ENCODE measurements at places on chromosomes 13 and 19.

DNA sequence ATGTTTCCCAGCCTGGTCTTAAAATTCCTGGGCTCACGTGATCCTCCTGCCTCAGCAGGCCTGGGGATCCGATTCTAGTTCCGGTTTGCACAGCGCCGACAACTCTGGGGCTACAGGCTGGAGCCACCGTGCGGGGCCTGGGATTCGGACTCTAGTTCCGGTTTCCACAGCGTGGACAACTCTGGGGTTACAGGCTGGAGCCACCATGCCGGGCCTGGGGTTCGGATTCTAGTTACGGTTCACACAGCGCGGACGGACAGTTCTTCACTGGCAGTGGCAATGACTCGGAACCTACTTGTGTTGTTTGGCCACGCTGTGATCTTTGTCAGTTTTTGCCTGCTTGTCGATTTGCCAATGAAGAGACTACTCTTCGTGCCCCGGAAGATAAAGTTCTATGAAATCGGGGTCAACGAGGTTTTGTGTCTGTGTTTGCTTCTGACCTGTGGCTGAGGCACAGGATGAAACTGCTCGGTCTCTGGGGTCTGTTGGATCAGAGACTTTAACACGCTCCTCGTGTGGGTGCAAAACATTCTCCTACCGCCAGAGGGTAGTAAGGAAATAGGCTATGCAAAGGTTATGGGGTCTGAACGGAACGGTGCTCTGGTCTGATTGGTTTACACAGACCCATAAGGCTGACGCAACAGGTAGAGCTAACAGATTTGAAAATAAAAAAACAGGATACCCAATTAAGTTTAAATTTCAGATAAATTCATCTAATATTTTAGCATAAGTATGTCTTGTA lies 12.1 kb upstream of the ZSCAN1 start:
- H3K4me1 ChIP-seq = no peaks in the 10 kb centered on the region
- no peak overlapping the region for H3K4me3 ChIP-seq
- no peaks in the 10 kb centered on the region for H3K27me3 ChIP-seq
- DNase-seq = peak; percentile 18
- no peak overlapping the region for H3K27ac ChIP-seq

DNA sequence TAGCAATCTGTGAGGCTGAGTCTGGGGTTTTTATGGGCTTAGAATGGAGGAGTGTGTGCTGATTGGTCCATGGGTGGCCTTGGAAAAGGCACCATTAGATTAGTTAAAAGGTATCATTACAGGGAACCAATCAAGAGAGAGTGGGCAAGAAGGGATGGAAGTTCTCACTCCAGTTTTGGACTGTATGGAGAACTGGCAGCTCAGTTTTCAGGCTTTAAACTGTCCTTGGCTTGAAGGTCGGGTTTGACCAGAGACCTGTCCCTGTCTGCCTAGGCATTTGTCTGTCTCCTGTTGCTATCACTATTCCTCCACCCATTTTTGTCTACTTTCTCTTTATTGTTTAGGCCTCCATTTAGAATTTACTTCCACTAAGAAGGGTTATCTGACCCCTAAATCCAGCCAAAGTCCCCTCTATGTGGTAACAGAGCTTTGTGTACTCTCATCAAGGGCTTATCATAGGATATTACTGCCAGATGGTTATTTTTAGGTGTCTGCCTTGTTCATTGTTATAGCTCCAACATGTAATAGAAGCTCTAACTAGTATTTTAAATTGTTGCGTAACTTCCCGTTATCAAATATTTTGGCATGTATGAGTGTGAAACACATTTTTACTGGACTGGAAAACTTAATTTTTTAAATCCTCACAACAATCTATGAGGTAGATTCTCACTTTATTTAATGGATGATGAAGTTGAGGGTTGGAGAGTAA lies 133.3 kb upstream of the SLC10A2 start:
- H3K27me3 ChIP-seq = no peaks in the 10 kb centered on the region
- H3K27ac ChIP-seq = no peak overlapping the region
- DNase-seq = no peak
- H3K4me3 ChIP-seq = no peak overlapping the region
- H3K4me1 ChIP-seq = no peaks in the 10 kb centered on the region

- DNase-seq = peak; percentile 94
- H3K4me3 ChIP-seq = peak within 1 kb of the TSS; percentile 86
- H3K27me3 ChIP-seq = no peaks in the 10 kb centered on the region
Measured at GRCh38 chr13:74134221-74134776, at the start of gene KLF12. KLF12 (minus strand) TSS chr13:74134404.

GRCh38 chr13:52811841-52812240 lies 36.6 kb downstream of the PCDH8 start:
- no peak for DNase-seq
- no peak overlapping the region for H3K27ac ChIP-seq
- no peaks in the 10 kb centered on the region for H3K4me1 ChIP-seq
- H3K36me3 ChIP-seq = no peaks in the 10 kb centered on the region
- H3K27me3 ChIP-seq = no peaks in the 10 kb centered on the region

DNA sequence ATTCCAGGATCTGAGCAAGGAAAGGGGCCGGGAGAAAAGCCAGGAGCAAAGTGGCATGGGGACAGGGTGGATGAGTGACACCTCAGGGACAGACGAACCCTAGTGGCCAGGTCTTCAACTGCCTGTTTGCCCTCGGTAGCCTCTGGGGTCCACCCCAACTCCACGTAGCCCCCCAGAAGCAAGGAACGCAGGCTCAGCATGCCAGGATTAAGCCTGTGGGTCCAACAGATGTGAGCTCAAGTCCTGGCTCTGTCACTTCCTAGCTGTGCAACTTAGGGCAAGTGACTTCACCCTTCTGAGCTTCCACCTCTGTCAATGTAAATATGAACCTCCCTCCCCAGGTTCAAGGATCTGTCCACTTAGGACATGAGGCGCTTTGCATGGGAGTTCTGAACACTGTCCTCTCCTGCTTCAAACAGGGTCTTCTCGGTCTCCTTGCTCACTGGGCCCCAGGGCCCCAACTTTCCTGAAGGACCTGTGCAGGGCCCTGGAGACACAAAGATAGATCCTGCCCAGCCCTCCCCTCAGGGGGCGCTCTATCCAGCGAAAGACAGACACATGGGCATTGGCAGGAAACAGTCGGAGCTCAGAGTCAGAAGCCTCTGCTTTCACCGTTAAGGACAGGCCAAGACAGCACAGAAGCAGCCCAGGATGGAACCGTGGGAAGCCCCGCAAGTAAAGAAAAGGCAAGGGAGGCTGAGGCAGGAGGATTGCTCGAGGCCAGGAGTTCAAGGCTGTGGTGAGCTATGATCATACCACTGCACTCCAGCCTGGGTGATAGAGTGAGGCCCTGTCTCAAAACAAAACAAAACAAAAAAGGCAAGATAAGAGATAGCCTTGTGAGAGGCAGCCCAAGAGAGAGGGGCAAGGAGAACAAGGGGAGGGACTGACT lies 13.2 kb downstream of the SYDE1 start:
- peaks cover 12% of the 10 kb centered on the region for H3K4me1 ChIP-seq
- no peak overlapping the region for H3K4me3 ChIP-seq
- H3K27me3 ChIP-seq = no peaks in the 10 kb centered on the region
- DNase-seq = no peak
- peaks cover 26% of the 10 kb centered on the region for H3K36me3 ChIP-seq

- DNase-seq = no peak
- no peak overlapping the region for H3K4me3 ChIP-seq
- H3K27me3 ChIP-seq = no peaks in the 10 kb centered on the region
- no peaks in the 10 kb centered on the region for H3K4me1 ChIP-seq
Measured at GRCh38 chr19:21617740-21618339, 112.4 kb downstream of the ZNF429 start.

- no peaks in the 10 kb centered on the region for H3K27me3 ChIP-seq
- DNase-seq = no peak
- no peaks in the 10 kb centered on the region for H3K4me1 ChIP-seq
Measured at GRCh38 chr19:49241769-49242168, 83.2 kb downstream of the SLC6A16 start.

DNA sequence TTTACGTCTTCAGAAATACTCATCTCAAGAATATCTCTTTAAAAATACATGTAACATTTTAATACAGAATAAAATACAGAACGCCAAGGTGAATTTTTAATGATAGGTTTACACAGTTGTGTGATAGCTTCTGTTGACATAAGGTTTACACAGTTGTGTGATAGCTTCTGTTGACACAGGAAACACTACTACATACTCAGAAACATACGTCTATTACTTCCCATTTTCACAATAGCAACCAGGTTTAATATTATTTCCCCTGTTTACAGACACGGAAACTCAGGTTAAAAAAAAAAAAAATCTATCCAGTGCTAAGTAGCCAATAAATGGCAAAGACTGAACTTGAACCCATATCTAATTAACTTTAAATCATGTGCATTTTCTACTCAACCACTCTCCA lies 571.2 kb downstream of the LIG4 start:
- H3K27me3 ChIP-seq = no peaks in the 10 kb centered on the region
- no peaks in the 10 kb centered on the region for H3K4me1 ChIP-seq
- DNase-seq = no peak
- no peak overlapping the region for H3K27ac ChIP-seq
- no peak overlapping the region for H3K4me3 ChIP-seq
- no peaks in the 10 kb centered on the region for H3K36me3 ChIP-seq
